ENCODE measurements at places on chromosomes 12 and 14.

DNA sequence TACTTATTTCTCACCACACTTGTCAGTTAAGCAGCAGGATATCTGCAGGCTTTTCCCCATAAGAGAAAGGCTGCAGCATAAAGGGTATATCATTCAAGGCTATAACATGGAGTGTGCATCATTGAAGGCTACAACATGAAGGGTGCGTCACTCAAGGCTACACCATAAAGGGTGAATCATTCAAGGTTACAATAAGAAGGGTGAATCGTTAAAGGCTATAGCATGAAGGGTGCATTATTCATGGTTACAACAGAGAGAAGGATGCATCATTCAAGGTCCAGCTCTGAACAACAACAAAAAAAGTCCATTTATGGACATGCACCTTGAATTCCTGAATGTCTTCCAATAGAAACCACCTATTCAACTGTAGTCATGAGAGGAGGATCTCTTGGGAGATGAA lies 32.8 kb upstream of the LUM start:
- DNase-seq = no peak

GRCh38 chr14:22375321-22375930 lies 213.6 kb downstream of the DAD1 start:
- DNase-seq = peak; percentile 73

DNA sequence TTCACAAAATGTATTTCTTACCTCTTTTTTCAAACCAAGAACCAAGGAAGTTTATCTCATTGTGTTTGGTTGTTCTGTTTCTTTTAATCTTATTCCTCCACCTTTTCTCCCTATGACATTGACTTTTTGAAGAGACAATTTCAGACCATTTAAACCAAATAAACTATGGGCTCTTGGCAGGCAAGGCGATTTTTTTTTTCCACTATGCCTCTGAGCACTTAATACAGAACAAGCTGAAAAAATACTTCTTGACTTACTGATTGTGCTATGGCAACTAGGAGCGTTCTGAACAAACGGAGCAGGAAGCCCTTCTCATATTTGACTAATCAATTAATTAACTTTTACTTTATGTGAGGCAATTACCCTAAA lies 98.0 kb downstream of the ZNF664 start:
- DNase-seq = no peak

GRCh38 chr12:18158774-18159557 lies 69.0 kb upstream of the RERGL start:
- DNase-seq = peak; percentile 22

All from AML-193 (cell line).